ENCODE measurements at places on chromosomes 7 and 10.

- DNase-seq, result no peak
Observed at GRCh38 chr7:132603220-132603833, 27.1 kb upstream of the PLXNA4 start.

- no peak for DNase-seq
Observed at GRCh38 chr7:27159266-27160144, 3.0 kb upstream of the HOXA7 start.

- no peak for DNase-seq
Observed at GRCh38 chr7:4824120-4824775, 37.6 kb downstream of the PAPOLB start.

- DNase-seq, result no peak
Observed at GRCh38 chr10:29244978-29245377, 43.9 kb upstream of the LYZL1 start.

DNA sequence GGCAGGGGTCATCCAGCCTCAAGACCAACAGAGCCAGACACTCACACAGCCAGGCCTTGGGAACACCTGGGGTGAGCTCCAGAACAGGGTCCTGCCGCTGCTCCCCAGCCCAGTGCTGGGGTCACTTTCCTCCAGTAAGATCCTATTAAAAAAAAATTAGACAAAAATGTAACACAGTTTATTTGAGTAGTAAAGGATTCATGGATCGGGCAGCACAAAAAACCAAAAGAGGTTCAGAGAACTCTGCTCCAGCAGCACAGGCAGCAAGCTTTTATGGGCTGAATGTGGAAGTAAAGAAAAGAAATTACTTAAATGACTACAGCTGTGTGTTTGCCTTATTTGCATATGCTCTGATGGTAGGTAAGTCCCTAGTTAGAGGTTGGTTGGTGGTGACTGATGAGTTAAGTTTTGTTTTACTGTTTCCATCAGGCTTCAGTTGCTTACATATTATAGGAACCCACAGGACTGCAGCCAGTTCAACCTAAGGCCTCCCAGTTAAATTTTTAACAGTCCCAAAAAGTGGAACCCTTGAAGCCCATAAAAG lies 80.5 kb upstream of the FGFR2 start:
- DNase-seq, result no peak

DNA sequence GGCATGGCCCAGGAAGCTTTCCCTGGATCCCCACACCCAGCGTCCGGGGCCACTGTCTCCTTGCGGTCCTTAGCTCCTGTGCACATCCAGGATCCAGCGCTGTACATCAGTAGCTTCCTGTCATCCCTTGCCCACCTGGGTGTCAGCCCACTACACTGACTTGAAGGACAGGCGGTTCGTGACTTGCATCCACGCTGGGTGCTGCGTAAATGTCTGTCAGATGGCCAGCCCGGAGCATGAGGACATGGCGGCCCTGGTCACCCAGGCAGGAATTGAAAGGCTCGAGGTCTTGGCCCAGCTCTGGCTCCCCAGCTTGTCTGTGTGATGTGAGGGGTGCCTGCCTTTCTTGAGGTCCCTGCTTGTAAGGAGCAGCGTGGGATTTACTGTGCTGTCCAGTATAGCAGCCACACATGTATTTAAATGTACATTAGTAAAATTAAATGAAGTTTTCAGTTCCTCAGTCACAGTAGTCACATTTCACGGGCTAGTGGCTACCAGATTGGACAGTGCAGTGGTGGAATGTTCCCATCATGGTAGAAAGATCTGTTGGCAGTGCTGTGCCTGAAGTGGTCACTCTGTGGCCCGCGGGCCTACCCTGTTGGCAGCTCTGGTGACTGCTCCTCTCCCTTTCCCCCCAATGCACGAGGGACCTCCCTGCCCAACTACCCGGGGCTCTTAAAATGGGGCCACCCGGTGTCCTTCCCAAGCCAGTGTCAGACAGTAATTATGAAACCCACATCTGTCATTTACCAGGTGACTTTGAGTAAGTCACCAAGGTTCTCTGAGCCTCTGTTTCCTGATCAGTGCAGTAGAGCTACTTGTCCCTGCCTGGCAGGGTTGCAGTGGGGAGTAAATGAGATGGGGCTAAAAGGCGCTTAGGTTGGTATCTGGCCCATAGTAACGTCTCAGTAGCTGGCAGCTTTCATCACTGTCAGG lies 97.8 kb upstream of the PPIF start:
- no peak for DNase-seq

GRCh38 chr10:119991066-119991465 lies 98.5 kb downstream of the SEC23IP start:
- no peak for DNase-seq

- no peak for DNase-seq
Observed at GRCh38 chr10:124649214-124649613, 95.0 kb downstream of the FAM53B start.

- peak; percentile 62 for DNase-seq
Observed at GRCh38 chr10:73262105-73262730, 9.8 kb upstream of the MRPS16 start.

- DNase-seq, result no peak
Observed at GRCh38 chr7:156184164-156184563, 371.9 kb upstream of the SHH start.

DNA sequence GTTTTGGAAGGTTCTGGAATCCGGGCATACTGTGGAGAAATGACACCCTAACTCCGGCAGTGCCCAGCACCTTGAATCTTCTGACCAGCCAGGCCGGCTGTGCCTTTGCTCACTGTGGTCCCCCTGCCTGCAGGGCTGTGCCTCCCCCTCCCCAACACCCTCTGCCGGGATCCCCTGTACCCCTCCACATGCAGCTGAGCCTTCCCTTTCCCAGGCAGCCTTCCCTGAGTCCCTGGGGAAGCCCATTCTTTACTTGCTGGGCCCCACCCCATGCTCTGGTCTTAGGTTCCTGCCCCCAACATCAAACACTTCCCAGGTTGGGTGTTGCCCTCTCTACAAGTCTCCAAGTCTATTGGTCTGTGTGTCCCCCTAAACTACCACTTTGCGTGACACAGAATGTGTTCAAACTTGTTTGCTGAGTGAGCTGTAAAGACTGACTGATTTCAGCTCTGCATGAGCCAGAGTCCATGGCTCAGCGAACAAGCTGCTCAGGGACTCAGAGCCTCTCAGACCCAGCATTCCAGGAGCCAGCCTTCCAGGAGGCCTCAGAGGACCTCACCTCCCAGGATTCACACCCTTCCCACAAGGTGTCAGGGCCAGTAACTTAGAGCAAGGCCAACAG lies 31.6 kb downstream of the CALML5 start:
- DNase-seq, result no peak

DNA sequence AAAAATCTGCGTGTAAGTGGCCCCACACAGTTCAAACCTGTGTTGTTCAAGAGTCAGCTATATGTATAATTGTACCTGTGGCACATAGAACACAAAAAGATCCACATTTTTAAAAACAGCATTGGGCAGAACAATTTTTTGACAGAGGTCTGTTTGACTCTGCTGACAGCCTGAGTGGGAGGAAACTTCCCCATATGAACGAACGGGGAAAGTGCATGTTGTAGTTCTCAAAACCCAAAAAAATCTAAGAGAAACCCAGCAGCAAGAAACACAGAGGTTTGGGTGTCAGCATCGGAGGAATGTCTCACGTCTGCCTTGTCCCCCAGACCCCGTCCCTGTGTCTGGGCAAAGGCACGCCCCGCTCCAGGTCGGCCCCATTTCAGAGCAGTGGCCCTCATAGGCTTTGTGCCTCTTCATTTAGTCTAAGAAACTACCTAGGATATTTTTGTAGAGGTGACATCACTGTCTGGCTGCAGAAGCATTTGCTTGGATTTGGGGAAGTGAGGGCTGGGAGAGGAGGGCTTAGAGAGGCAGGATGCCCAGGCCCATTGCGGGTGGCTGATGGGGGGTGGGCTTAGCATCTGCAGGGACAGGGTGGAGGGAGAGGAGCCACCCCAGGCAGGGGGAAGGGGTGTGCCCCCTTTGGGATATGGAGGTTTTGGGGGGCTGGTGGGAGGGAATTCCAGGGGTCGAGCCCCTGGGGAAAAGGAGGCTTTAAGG lies 11.0 kb downstream of the CUX1 start:
- no peak for DNase-seq

DNA sequence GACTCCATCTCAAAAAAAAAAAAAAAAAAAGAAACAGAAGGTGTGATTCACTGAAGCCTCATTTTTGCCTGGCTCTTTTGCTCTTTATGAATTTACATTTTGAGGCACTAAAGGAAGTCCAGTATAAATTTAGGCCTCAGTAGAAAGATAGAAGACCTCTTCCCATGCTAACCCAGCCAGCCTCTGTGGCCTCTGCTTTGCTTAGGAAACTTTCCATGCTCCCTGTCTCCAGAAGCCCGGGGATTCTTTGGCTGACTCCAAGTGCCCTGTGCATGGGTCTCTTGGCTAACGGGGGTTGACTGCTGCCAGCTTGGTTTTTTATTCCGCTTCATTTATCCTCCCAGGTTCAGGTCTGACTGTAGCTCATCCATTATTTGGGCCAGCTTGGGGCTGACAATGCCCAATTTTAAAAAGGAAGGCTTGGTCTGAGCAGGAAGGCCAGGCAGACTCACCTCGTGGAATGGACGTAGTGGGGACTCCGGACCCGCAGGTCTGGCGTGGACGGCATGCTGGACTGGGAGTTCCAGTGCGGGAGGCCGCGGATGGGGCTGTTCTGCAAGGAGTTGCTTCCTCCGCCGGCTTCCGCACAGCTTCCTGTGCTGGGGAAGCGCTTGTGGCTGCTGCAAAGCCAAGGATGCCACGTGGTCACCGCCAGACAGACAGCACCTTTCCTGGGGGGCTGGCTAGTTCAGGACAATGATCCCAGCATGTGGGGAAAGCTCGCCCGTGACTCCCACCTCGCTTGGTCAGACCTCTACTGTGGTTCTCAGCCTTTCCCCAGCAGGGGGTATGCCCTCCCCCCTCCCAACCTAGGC lies 72.3 kb downstream of the PRPF18 start:
- DNase-seq, result no peak

DNA sequence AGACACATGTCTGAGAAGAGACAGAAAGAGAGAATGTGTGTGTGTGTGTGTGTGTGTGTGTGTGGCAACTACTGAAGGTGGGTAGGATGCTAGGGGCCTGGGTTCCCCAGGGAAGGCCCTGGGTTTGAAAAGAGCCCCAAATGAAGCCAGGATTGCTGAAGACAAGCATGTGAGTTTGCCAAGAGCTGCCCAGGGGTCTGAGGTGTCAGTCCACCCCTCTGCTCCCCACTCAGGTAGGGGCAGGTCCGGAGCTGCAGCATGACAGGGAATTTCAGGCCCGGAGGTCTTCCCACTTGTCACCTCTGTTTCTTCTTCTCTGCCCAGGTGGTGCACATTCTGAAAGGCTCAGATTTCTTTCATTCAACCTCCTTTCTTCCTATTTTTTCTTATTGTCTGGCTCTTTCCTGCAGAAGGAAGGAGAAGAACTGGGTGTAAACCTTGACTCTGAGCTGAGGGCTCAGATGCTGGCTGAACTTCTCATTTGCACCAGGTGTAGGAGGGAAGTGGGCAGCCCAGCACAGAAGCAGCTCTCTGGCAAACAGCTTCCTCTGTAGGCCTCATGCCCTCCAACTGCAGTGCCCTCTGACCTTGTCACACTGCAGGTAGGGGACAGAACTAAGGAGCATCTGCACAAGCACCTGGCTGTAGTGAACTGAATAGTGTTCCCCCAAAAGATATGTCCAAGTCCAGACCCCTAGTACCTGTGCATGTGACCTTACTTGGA lies 79.6 kb upstream of the LRRC4 start:
- no peak for DNase-seq

DNA sequence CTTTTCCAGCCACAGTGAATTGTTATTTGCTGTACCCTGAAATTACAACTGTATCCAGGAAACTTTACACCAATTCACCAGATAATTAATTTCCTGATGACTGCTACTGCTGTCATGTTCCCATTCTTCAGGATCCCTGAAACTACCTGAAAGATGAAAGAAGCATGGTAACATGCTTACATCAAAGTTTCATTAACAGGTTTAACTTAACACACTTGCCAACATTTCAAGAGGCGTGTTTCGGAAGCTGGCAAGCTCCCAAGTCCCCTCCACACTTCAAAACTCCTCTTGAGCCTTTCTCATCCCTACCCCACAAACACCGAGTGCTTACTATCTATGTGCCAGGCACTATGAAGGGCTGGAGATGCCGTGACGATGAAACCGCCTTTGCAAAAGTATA lies 88.6 kb downstream of the MPP7 start:
- no peak for DNase-seq

DNA sequence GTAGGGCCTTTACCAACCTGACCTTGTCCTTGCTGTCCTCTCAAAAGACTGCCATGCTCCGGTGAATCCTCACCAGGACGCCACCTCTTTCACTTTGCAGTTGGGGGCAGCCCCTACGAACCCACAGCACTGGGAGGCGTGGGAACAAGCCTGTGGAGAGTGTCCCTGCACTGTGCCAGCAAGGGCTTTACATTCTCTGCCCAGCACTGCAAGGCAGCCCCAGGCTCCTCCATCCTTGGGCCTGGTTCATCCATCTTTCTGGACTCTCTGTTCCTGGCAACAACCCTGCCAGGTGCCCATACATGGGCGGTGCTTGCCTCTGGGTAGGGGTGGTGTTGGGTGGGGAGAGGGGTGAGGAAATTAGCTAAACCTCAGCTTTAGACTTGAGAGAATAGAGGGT lies 1.4 kb downstream of the CHAT start:
- DNase-seq, result no peak

DNA sequence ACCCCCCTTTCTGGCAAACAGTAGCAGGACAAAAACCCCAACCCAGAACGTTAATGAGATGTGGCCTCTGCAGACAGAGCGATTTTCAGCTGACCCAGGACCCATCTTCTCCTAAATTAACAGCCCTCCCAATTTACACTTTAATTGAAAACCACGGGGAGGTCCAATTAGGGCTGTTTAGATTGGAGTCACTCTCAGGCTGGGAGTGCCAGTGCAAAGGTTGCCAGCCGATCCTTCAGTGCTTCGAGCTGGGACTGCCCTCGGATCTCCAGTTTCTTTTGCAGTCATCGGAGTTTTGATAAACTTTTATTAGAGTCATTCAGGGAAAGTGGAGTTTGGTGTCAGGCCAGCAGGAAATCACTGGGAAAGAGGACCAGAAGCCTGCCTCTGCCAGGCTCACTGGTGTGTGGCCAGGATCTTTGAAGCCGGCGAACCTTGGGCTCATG lies 108.0 kb downstream of the DOCK1 start:
- no peak for DNase-seq

DNA sequence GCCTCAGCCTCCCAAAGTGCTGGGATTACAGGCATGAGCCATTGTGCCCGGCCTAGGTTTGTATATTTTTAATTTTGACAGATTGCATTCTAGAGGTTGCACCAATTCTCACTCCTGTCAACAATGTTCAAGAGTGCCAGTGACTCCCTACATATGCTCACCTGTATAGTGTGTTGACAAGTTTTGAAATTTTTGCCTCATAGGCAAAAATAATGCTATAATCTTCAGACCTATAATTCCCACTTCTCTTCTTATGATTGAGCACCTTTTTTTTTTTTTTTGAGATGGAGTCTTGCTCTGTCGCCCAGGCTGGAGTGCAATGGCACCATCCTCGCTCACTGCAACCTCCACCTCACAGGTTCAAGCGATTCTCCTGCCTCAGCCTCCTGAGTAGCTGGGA lies 139.7 kb downstream of the EVX1 start:
- DNase-seq, result no peak

- no peak for DNase-seq
Observed at GRCh38 chr10:96448021-96448457, 65.7 kb downstream of the TLL2 start.

GRCh38 chr10:121681997-121682687 lies 83.9 kb upstream of the FGFR2 start:
- DNase-seq, result no peak

All from hematopoietic multipotent progenitor cell treated with erythropoietin and hydrocortisone succinate and interleukin-3 and kit ligand, for 6 days (in vitro differentiated cells).